T-helper 2 cell treated with Interferon-gamma antibody and Interleukin-4, amounts not matched to agents 5 μg/mL and 100 μg/mL, for 36 hours (primary cell): ENCODE measurements at places on chromosomes 1 and 21.

GRCh38 chr1:18666317-18666920, 35.8 kb downstream of the PAX7 start:
- DNase-seq = no peak

DNA sequence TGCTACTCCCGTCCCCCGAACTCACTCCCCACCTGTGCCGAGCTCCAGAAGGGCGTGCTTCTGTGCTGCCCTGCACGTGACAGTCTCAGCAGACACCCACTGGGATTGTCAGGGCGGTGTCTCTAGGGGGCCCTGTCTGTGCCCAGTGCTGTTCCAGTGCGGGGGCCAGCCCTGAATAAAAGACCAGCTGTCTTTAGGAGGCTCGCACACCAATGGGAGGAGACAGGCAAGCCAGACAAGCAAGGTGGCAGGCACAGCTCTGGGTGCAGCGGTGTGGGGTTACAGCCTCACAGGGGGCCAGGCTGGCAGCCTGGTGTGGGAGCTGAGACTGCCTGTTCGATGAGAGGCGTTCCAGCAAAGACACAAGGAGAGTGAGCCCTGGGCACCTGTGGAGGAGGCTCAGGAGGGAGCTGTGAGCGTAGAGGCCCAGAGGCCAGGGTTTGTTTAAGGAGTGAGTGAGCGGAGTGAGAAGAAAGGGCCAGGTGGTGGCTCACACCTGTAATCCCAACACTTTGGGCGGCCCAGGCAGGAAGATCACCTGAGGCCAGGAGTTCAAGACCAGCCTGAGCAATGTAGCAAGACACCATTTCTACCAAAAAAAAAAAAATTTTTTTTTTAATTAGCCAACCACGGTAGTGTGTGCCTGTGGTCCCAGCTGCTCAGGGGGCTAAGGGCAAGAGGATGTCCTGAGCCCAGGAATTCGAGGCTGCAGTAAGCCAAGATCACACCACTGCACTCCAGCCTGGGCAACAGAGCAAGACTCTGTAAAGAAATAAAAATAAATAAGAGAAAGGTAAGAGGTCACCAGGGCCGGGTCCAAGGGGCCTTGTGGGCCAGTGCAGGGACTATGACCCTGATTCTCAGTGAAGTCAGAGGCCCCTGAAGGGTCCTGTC, 48.2 kb upstream of the ARHGEF16 start:
- no peak for DNase-seq

DNA sequence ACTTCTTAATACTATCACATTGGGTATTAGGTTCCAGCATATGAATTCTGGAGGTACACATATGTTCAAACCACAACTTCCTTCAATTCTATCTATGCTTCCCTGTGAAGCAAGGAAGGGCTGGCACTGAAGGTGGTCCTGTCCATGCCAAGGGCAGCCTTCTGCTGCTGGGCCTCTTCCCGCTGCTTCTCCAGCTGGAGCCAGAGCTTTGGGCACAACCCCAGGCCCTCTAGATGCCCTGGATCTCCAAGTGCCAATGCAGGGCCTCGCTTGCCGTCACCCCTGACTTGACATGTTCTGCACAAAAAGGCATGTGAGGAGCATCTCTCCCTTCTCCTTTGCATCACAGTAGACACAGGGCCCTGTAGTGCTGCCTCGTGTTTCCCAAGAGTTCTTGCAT, 62.6 kb downstream of the STYXL2 start:
- no peak for DNase-seq

DNA sequence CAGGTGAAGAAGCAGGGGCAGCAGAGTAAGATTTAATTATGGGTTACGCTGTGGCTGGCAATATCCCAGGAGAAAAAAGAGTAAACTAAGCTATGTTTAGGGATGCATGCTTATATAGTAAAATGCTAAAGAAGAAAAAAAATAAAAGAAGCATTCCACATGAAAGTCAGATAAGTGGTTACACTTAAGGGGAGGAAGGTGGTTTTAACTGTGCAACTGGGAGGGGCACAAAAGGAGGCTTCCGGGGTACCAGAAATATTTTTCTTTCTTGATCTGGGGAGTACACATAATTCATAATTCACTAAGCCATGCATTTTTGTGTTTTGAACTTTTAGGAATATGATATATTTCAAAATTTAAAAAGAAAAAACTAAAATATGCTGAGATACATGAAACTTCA, 39.5 kb downstream of the USP48 start:
- DNase-seq = no peak

DNA sequence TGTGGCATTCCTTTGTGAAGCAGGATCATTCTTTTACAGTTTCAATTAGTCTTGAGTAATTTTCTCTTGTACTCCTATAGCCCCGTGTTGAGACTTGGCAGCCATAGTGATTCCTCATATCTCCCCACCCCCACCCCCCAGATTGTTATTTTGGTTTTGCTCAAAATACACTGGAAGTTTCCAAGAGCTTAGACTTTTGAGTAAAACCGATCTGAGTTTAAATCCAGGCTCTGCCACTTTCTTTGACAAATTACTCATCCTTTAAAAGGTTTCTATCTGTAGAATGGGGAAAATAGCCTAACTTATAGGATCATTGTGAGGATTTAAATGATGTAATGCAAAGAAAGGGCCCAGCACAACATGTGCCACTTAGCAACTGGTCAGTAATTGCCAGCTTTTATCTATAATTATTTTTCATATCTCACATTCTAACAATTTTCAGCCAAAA, 53.1 kb upstream of the RC3H1 start:
- DNase-seq = no peak

DNA sequence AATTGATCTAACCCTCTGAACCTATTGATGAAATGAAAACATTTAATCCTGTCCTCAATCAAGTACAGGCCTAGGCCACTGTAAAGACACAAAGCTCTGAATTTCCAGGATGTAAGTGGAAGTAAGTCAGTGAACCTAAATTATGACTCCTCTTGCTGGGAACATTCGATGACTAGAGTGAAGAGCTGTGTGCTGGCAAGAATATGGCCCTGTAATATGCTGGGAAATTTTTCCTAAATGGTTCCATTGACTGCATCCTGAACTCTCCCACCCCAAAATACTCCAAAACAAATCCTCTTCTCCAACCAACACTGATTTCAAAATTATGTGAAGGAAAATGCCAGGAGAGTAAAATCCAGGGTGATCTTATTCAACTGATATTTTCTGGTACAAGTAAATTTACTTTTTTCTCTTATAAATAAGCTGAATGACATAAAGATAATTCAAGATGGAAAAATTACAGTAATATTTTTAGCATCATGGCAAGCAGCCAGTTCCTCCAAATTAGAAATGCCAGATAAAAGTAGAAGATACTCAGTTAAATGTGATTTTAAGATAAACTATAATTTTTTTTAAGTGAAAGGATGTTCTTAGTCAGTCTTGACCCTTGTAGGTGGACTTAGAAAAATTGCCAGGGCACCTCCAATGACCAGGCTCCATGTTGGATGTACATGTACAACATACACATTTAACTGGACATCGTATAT, 269.4 kb downstream of the PTGER3 start:
- no peak for DNase-seq

- DNase-seq = no peak
These were observed 242.5 kb upstream of the SGIP1 start for GRCh38 chr1:66291531-66291864.

DNA sequence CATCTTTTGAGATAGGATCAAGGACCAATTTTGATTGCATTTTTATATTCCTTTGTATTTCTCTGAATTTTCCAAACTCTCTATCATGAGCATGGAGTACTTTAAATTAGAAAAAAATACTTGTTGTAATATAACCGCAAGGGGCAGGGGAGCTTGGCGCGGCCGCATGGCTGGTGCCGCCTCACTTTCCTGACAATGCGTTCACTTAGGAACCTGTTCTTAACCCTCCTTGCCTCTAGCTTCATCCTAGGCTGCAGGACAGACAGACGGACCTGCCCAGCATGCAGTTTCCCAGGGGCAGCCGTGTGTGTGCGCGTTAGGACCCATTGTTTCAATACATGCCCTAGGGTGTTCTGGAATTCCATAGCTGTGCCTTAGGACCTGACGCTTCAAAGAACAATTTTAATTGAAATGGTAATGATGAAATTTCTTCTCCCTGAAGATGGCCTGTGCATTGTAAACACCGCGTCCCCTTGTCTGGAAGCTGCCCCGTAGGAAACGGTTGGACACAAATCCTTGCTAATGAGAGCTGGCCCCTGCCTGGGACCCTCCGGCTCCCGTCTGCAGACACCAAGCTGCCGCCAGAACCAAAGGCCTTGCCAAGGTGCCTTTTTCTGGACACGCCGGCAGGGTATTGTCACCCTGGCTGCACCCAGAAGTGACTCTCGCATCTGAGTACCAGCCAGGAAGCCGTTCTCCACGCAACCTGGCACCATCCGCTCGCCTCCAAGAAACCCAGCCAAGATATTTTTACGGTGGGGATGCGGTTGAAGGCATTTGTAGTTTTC, 466.4 kb downstream of the NPHP4 start:
- no peak for DNase-seq

GRCh38 chr21:26709090-26709489, 136.0 kb upstream of the CYYR1 start:
- no peak for DNase-seq
